ENCODE measurements at places on chromosomes 12 and 14.

- no peak overlapping the region for H3K27ac ChIP-seq
- H3K4me3 ChIP-seq: no peak overlapping the region
- DNase-seq: no peak
- no peaks in the 10 kb centered on the region for H3K27me3 ChIP-seq
- H3K36me3 ChIP-seq: no peaks in the 10 kb centered on the region
- H3K4me1 ChIP-seq: peaks cover 24% of the 10 kb centered on the region
Observed at GRCh38 chr12:3199551-3200031, 122.4 kb downstream of the TSPAN9 start.

DNA sequence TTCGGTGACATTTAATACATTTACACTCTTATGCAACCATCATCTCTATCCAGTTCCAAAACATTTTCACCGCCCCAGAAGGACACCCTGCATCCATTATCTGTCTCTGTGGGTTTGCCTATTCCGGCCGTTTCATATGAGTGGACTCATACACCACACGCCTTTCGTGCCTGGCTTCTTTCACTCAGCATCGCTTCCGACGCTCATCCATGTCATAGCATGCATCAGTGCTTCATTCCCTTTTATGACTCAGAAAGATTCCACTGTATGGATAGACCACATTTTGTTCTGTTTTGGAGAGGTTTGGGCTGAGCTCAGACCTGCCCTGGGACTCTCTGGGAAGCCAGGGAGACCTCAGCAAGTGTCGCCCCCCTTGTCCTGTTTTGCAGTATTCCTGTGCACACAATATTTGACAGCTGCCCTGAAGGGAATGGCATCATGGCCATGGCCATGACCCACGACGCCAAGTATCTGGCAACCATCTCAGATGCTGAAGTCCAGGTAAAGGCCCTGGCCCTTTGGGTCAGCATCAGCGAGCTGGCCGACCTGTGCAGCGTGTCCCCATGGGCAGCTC lies 23.8 kb downstream of the CFAP251 start:
- no peak overlapping the region for H3K4me3 ChIP-seq
- no peak for DNase-seq
- H3K4me1 ChIP-seq: no peaks in the 10 kb centered on the region
- no peaks in the 10 kb centered on the region for H3K27me3 ChIP-seq

- H3K4me1 ChIP-seq: peaks cover 19% of the 10 kb centered on the region
- peak overlapping the region; percentile 91 for H3K27ac ChIP-seq
- no peak overlapping the region for H3K4me3 ChIP-seq
- H3K27me3 ChIP-seq: no peaks in the 10 kb centered on the region
- H3K36me3 ChIP-seq: no peaks in the 10 kb centered on the region
Observed at GRCh38 chr12:12599750-12600643, 11.7 kb upstream of the CREBL2 start.

GRCh38 chr12:45989721-45990467 lies 480 bp downstream of the SCAF11 start:
- no peaks in the 10 kb centered on the region for H3K27me3 ChIP-seq
- peaks cover 47% of the 10 kb centered on the region for H3K4me1 ChIP-seq
- peak overlapping the region; percentile 99 for H3K27ac ChIP-seq

- peaks cover 14% of the 10 kb centered on the region for H3K27me3 ChIP-seq
- DNase-seq: peak; percentile 26
- H3K27ac ChIP-seq: peak within 1 kb of the TSS; percentile 44
- peaks cover 13% of the 10 kb centered on the region for H3K4me1 ChIP-seq
Observed at GRCh38 chr12:71439613-71440344, at the start of gene LGR5. Gene LGR5, plus strand, starts transcription at chr12:71439798. Its CDS starts 283 bp downstream, at chr12:71440081.

GRCh38 chr12:117273091-117273490 lies 82.8 kb upstream of the FBXO21 start:
- peaks cover 8% of the 10 kb centered on the region for H3K27me3 ChIP-seq
- no peak for DNase-seq
- no peak overlapping the region for H3K27ac ChIP-seq
- no peaks in the 10 kb centered on the region for H3K36me3 ChIP-seq
- H3K4me1 ChIP-seq: no peaks in the 10 kb centered on the region

- no peak for DNase-seq
- no peak overlapping the region for H3K4me3 ChIP-seq
- peaks cover 5% of the 10 kb centered on the region for H3K4me1 ChIP-seq
- H3K27ac ChIP-seq: no peak overlapping the region
Observed at GRCh38 chr12:51372021-51372420, 19.2 kb downstream of the GALNT6 start.

- peak; percentile 95 for DNase-seq
- H3K4me3 ChIP-seq: no peak overlapping the region
- no peaks in the 10 kb centered on the region for H3K36me3 ChIP-seq
- no peaks in the 10 kb centered on the region for H3K27me3 ChIP-seq
- peak overlapping the region; percentile 94 for H3K27ac ChIP-seq
Observed at GRCh38 chr12:122399592-122400373, 22.7 kb downstream of the CLIP1 start.

- no peaks in the 10 kb centered on the region for H3K36me3 ChIP-seq
- no peak overlapping the region for H3K4me3 ChIP-seq
- H3K4me1 ChIP-seq: no peaks in the 10 kb centered on the region
- no peak for DNase-seq
Observed at GRCh38 chr14:94407906-94408305, 19.5 kb upstream of the SERPINA1 start.

GRCh38 chr14:92121670-92122350 lies at the start of the genes CPSF2 and NDUFB1:
Gene CPSF2, plus strand, starts transcription at chr14:92121969. Its CDS starts 9,016 bp downstream, at chr14:92130985.
Gene NDUFB1, minus strand, starts transcription at chr14:92121706. Its CDS starts 4,069 bp downstream, at chr14:92117637.
- peak; percentile 88 for DNase-seq
- H3K4me1 ChIP-seq: peaks cover 43% of the 10 kb centered on the region
- no peaks in the 10 kb centered on the region for H3K36me3 ChIP-seq
- peak within 1 kb of the TSS; percentile 96 for H3K27ac ChIP-seq
- peak within 1 kb of the TSS; percentile 60 for H3K4me3 ChIP-seq
- H3K27me3 ChIP-seq: no peaks in the 10 kb centered on the region

- H3K36me3 ChIP-seq: no peaks in the 10 kb centered on the region
- no peaks in the 10 kb centered on the region for H3K4me1 ChIP-seq
- DNase-seq: no peak
- no peak overlapping the region for H3K4me3 ChIP-seq
- no peaks in the 10 kb centered on the region for H3K27me3 ChIP-seq
Observed at GRCh38 chr12:12796928-12797793, 11.7 kb downstream of the APOLD1 start.

DNA sequence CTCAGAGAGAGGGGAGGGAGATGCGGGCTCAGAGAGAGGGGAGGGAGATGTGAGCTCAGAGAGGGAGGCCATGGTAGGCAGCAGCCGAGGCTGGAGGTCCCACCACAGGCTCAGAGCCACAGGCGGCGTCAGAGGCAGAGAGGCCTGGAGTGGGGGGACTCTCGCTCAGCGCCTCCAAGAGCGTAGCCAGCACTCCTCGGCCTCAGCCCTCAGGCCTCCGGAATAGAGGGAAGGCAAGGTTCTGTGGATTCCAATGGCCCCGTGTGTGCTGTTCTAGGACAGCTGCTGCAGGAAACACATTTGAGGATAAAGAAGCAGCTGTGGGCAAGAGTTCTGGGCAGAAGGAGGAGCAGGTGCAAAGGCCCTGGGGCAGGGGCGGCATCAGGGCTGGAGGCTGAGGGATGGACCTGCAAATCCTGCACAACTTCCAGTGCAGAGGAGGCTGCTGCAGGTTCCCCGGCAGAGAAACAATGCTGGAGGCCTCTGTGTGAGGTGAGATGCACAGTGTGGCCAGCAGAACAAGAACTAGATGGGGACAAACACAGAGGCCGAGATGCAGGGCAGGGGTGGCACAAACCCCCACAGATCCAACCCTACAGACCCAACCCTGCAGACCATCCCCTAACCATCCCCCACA lies 59.1 kb upstream of the GALNT9 start:
- DNase-seq: no peak
- H3K4me1 ChIP-seq: no peaks in the 10 kb centered on the region
- peaks cover 23% of the 10 kb centered on the region for H3K27me3 ChIP-seq
- no peaks in the 10 kb centered on the region for H3K36me3 ChIP-seq

- no peaks in the 10 kb centered on the region for H3K36me3 ChIP-seq
- no peak for DNase-seq
- no peaks in the 10 kb centered on the region for H3K4me1 ChIP-seq
- H3K27me3 ChIP-seq: no peaks in the 10 kb centered on the region
- H3K4me3 ChIP-seq: no peak overlapping the region
Observed at GRCh38 chr12:72734581-72734980, 462.4 kb downstream of the TRHDE start.

DNA sequence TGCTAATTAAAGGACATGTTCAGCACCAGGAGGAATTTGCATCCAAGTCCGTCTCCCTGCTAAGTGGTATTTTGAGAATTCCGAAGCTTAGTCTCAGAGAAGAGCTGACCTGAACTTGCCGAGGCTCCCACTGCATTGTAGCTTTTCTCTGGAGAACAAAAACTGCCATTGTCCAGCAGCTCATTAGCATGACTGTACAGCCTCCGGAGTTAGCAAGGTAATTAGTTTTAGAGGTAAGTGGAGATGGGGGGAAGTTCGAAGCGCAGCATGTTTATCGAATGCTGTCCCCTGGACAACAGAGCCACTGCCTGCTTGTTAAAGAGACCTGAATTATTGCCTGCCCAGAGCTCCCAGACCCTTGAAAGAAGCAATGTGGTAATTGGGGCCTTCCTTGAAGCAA lies 160.3 kb upstream of the PELI2 start:
- no peak overlapping the region for H3K4me3 ChIP-seq
- H3K27ac ChIP-seq: no peak overlapping the region
- DNase-seq: no peak
- H3K4me1 ChIP-seq: no peaks in the 10 kb centered on the region
- no peaks in the 10 kb centered on the region for H3K27me3 ChIP-seq

GRCh38 chr12:39176356-39176755 lies 266.6 kb downstream of the KIF21A start:
- no peak overlapping the region for H3K4me3 ChIP-seq
- H3K36me3 ChIP-seq: no peaks in the 10 kb centered on the region
- no peak for DNase-seq
- no peaks in the 10 kb centered on the region for H3K4me1 ChIP-seq
- H3K27ac ChIP-seq: no peak overlapping the region

- no peak overlapping the region for H3K27ac ChIP-seq
- H3K27me3 ChIP-seq: no peaks in the 10 kb centered on the region
- H3K4me1 ChIP-seq: no peaks in the 10 kb centered on the region
- no peak overlapping the region for H3K4me3 ChIP-seq
- no peaks in the 10 kb centered on the region for H3K36me3 ChIP-seq
Observed at GRCh38 chr12:107474099-107474498, 211.5 kb upstream of the PWP1 start.

DNA sequence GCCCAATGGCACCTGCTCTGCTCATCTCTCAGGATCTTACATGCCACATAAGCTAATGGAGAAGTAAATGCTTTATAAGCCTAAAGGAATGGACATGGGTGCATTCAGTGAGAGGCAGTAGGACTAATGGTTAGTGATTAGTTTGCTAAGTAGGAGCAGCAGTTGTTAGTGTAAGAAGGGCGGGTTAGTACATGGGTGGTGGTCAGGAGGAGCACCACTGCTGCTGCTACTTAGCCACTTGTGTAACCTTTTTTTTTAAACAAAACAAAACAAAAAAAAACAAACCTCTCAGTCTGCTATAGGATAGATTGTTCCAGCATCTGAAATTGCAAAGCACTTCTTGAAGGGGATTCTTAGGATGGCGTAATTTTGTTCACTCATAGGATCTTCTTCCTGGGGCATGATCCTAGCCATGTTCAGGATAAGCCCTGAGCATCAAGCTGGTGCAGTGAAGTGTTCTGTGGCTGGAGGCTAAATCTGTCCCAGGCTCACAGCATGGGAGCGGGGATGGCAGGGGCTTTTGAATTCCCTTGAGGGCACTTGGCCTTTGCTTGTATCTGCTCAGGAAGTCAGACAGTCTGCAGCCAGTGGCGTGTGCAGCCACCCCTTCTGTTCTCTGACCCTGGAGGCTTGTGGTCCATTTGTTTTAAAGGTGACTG lies 63.6 kb downstream of the CHST11 start:
- H3K27ac ChIP-seq: no peak overlapping the region
- peaks cover 58% of the 10 kb centered on the region for H3K4me1 ChIP-seq
- no peak for DNase-seq
- H3K36me3 ChIP-seq: no peaks in the 10 kb centered on the region

DNA sequence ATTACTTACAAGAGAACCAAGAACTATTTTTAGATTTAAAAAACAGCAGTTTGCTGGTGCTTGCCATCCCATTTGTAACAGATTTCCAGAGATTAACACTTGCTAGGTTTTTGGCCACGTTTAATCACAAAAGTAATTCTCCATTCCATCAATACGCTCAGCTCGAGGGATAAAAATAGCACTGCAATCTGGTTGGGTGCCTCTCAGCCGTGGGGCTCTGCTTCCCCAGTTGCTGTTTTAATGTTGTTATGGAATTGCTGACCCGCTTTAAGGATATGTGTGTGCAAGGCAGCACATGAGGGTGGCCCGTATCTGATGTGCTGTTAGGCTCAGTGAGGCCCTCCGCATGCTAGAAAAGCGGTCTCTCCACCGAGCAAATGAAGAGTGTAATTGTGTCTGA lies 222.2 kb upstream of the TMEM260 start:
- no peaks in the 10 kb centered on the region for H3K36me3 ChIP-seq
- DNase-seq: no peak
- no peaks in the 10 kb centered on the region for H3K27me3 ChIP-seq
- H3K4me1 ChIP-seq: no peaks in the 10 kb centered on the region
- no peak overlapping the region for H3K4me3 ChIP-seq

DNA sequence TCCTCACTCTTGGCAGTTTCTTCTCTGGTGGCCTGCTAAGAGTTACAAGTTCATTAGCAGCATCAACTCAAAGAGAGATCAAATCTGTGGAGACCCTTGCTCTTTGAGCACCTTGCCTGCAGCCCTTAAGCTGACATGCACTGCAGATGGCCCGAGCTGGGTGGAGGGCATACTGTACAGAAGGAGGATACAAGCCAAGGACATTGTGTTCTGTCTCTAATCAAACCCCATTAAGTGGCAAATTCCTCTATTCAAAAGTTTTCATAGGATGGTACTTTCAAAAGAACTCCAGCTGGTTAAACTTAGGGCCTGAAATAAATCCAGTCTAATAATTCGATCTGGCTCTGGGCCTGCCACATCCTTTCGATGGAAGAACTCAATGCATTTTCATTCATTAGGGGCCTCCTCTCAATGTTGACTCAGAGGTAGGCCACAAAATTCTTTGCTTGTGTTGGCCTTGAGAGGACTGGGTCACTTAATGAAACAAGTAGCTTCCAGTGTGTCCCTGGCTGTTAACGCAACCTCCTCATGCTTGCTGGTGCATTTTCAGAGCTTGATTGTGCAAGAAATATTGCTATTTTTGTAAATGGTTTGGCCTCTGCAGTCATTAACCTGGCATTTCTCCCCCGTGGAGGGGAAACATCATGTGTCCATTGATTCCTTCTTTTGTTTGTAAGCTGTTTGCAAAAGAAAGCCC lies 318.2 kb downstream of the NUAK1 start:
- H3K36me3 ChIP-seq: no peaks in the 10 kb centered on the region
- no peak overlapping the region for H3K27ac ChIP-seq
- H3K27me3 ChIP-seq: no peaks in the 10 kb centered on the region
- peak; percentile 75 for DNase-seq
- peaks cover 15% of the 10 kb centered on the region for H3K4me1 ChIP-seq
- H3K4me3 ChIP-seq: no peak overlapping the region

GRCh38 chr12:6903722-6904121 lies 900 bp upstream of the LRRC23 start:
- H3K4me3 ChIP-seq: no peak overlapping the region
- no peak for DNase-seq
- H3K27ac ChIP-seq: peak overlapping the region; percentile 78
- H3K36me3 ChIP-seq: no peaks in the 10 kb centered on the region
- no peaks in the 10 kb centered on the region for H3K27me3 ChIP-seq

GRCh38 chr12:53995378-53996239 lies 4.4 kb upstream of the HOXC9 start:
- no peaks in the 10 kb centered on the region for H3K36me3 ChIP-seq
- DNase-seq: no peak
- peak overlapping the region; percentile 6 for H3K4me3 ChIP-seq
- peaks cover 12% of the 10 kb centered on the region for H3K4me1 ChIP-seq
